ENCODE measurements at places on chromosomes 7 and 10.

GRCh38 chr7:73454424-73454823 lies 20.8 kb downstream of the FZD9 start:
- DNase-seq: no peak
- peaks cover 6% of the 10 kb centered on the region for H3K4me1 ChIP-seq
- peaks cover 60% of the 10 kb centered on the region for H3K36me3 ChIP-seq
- no peak overlapping the region for H3K4me3 ChIP-seq
- no peaks in the 10 kb centered on the region for H3K27me3 ChIP-seq

DNA sequence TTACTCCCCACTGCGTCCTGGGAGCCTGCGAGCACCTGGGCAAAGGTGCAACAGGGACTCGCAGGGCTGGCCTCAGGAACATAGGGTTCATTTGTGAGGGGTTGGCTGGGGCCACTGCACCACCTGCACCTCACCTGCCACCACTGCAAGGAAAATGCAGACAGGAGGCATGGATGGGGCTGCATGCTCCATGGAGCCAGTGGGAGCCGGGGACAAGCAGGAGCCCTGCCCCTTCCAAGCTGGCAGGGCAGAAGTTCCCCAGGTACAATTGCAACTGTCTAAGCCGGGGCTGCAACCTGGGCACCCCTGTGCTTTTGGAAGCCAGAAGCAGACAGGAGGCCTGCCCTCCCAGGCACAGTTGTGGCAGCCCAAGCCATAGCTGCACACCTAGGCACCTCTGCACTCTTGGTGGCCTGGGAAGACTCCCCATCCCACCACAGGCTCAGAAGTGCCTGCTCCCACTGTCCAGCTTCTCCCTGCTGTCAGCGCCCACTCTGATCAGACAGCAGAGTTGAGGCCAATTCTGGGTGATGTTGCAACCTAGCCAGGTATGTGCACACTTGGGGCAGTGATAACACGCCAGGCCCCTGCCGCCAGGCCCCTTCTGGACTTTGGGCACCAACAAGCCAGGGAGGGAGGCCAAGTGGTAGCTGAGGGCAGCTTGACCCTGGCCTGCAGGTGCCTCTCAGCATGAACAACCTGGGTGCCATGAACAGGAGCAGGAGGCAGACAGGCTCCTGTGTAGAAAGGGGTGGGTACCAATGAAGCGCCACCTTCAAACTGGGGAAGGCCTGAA lies 58.2 kb downstream of the TMEM106B start:
- H3K4me1 ChIP-seq: peaks cover 2% of the 10 kb centered on the region
- no peak overlapping the region for H3K27ac ChIP-seq
- H3K36me3 ChIP-seq: no peaks in the 10 kb centered on the region
- no peak for DNase-seq

GRCh38 chr10:112763916-112764520 lies 186.0 kb upstream of the TCF7L2 start:
- H3K27ac ChIP-seq: no peak overlapping the region
- H3K4me1 ChIP-seq: no peaks in the 10 kb centered on the region
- no peaks in the 10 kb centered on the region for H3K27me3 ChIP-seq

DNA sequence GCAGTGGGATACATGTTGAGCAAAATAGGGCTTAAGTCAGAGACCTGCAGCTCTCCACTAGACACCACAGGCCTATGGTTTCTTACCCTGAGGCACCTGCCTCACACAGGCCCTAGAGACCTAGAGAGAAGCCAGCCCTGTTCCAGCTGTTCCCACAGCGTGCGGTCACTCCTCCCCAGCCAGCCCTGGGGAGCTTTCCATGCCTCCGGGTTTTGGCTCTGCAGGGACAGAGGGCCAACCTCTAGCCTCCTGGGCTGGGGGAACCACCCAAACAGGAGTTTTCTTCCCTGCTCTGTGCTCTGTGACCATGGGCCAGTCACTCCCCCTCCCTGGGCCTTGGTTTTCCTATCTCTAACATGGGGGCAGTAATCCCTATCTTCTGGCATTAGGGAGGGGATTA lies 33.0 kb downstream of the SH2B2 start:
- no peaks in the 10 kb centered on the region for H3K4me1 ChIP-seq
- no peaks in the 10 kb centered on the region for H3K36me3 ChIP-seq
- H3K27ac ChIP-seq: no peak overlapping the region
- DNase-seq: no peak
- no peak overlapping the region for H3K4me3 ChIP-seq
- no peaks in the 10 kb centered on the region for H3K27me3 ChIP-seq
